CD4-positive, alpha-beta T cell treated with Interleukin-17A for 1 hour (primary cell): ENCODE measurements at places on chromosomes 3 and 15.

GRCh38 chr3:47424434-47425382 lies 43.9 kb downstream of the PTPN23 start:
- no peak for DNase-seq

DNA sequence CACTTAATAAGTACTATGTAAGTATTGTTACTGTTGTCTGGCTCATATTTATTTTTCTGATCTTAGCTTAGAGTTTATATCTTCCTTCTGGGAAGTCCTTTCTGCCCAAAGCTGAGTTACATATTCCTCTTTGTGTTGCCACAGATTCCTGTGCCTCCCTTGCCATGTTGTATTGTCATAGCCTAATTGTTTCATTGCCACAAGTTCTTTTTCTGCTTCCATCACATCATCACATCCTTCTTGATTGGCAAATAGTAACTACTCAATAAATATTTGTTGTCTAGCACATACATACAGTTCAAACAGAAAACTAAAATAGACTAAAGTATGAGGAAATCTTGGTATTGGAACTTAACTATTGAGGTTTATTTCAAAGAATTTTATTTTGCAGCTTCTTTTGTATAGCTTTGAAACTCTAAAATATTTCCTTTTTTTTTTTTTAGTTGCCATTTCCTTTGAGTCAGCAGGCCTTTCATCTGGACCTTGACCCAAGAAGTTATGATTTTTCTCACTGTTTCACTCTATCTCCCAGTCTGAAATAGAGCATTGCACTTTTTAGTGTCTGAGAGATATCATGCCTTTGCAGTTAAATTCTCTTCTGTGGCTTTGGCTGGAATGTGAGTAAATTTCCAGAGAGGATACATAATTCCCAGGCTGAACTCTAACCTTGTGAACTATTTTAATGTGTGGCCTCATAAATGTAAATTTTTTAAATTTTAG lies 98.2 kb downstream of the ZNF609 start:
- no peak for DNase-seq

- DNase-seq: no peak
Measured at GRCh38 chr15:73286311-73286710, 82.4 kb downstream of the HCN4 start.

DNA sequence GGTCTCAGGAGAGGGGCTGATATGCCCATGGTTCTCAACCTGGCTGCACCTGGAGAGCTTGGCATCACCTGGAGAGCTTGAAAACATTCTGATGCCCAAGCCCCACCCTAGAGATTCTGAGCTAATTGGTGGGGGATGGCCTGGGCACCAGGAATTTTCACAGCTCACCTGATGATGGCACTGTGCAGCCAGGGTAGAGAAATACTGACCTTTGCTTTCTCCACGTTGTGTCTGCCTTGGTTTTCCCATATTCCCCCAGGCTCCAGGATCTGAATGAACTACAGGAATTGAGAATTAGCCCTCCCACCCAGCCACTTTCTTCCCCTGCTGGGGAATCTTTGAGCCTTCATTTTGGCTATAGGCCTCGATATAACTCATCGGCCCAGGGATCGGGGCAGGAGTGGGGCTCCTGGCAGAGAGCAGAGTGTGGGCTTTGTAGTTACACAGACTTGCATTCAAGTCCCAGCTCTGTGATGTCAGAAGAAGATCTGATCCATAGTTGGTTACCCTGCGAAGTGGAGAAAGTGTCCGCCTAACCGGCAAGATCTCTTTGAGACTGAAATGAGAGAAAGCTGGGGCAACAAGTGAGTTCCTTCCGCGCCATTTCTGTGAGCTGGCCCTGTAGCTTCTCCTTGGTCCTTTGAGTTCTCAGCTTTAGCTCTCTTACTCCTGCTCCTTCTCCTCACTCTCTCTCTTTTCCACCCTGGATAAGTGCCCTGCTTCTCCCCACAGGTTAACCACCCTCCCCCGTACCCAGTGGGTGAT lies 33.1 kb upstream of the UBE2Q2 start:
- peak; percentile 28 for DNase-seq

DNA sequence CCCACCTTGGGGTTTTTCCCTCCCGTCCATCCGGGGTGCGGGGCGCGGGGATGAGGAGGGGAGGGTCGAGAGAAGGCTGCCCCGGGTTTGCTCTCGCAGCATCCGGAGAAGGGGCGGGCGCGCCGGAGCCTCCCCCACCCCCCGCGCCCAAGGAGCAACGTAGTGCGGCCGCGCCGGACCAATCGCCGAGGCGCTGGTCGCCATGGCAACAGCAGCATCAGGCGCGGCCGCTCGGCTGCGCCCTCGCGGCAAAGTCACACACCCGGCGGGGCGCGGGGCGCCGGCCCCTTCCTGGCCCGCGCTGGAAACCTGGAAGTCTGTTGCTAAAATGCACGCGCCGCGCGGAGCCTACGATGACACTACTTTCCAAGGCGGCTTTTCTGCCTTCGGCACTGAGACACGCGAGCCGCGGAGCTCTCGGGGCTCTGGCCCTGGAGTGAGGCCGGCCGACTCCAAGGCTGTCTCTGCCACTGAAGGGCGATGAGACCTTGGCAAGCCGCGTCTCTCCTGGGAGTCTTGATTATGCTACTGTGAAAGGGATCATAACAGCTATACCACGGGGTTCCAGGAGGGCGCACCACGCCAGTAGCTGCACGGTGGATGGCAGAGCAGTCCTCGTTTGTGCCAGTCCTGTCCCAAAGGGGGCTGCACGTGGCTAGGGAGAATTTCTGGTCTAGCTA lies at the start of gene IQSEC1:
Gene IQSEC1 (minus strand): TSS at position 104 of the 680 bp plus-strand sequence. CDS start 415 bp downstream, outside the sequence.
- DNase-seq: peak; percentile 78

- DNase-seq: peak; percentile 93
Measured at GRCh38 chr3:13011573-13012220, 61.5 kb downstream of the IQSEC1 start.

DNA sequence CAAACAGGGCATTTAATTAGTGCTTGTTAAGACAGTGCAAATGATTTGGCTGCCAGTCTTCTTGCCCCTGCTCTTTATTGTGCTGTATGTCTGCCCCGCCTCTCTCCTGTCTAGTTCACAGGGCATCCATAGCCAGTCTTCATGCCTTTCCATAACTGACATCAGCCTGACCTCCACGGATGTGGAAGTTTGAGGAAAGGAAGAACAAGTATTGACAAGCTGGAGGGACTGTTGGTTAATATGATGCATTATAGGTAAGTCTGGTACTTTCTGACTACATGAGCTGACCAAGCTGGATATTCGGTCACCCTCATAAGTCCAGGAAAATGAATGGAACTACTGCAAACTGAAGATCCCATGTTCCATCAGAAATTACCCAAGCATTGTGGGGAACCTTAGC lies 325.9 kb downstream of the TIGIT start:
- DNase-seq: no peak

DNA sequence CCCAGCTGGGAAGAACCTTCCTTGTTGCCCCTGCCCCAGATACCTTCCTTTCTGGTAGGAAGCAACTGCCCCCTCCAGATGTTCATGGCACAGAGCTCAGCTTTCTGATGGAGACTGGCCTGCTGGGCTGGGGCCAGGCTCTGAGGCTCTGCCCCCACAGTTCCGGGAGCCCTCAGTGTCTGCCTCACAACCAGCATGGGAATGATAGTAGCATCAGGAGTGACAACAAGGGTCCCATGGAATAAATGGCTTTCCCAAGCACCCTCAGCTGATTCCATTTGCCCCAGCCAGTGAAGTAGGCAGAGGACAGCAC lies 65.6 kb upstream of the IQSEC1 start:
- no peak for DNase-seq

DNA sequence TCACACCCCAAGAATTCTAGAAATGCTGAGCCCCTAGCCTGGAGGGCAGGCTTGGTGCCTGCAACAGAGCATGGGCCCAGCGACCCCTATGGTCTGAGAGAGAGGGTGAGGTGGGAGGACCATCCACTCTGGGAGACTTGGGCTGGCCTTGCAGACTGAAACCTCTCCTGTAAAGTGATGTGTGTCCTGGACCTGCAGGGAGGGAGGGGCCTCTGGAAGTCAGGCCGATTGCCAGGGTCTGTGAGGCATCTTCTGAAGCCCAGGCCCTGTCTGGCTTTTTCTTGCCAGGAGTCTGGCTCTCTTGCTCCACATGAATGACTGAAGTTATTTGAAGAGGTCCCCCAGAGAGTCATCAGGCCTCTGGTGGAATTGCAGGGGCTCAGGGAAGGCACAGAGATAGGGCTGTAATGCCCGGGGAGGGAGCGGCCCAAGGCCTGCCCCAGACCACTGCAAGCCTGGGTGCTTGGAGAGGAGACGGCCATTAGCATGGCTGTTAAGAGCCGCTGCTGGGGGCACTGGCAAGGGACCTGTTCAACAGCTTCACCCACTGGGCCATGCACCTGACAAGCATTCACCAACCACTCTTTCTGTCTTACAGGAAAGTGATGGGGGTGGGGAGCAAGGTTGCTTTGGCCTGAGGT lies 56.0 kb upstream of the CHRNA7 start:
- DNase-seq: no peak

DNA sequence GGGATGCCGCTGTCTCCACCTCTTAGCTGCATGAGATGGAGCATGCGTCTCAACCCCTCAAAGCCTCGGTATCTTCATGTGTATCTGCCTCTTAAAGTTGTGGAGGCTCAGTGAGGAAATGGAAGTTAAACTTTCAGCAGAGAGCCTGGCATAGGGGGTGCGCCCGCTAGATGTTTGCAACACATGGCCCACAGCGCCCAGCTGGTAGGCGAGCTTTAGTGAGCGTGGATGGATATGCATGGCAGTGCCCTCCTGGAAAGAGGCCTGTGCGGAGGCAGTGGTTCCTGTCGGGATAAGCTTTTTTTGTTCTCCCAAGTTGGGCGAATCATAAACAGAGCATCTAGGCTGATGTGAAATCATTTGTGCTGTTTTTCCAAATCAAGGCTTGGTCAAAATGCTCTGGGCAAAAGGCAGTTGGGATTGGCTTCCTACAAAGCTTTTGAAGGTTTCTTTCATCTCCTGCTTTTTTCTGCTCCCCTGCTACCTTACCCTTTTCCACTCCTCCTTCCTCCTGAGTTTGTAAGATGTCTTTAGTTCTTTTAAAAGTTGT lies 272.4 kb upstream of the TPM1 start:
- DNase-seq: no peak

DNA sequence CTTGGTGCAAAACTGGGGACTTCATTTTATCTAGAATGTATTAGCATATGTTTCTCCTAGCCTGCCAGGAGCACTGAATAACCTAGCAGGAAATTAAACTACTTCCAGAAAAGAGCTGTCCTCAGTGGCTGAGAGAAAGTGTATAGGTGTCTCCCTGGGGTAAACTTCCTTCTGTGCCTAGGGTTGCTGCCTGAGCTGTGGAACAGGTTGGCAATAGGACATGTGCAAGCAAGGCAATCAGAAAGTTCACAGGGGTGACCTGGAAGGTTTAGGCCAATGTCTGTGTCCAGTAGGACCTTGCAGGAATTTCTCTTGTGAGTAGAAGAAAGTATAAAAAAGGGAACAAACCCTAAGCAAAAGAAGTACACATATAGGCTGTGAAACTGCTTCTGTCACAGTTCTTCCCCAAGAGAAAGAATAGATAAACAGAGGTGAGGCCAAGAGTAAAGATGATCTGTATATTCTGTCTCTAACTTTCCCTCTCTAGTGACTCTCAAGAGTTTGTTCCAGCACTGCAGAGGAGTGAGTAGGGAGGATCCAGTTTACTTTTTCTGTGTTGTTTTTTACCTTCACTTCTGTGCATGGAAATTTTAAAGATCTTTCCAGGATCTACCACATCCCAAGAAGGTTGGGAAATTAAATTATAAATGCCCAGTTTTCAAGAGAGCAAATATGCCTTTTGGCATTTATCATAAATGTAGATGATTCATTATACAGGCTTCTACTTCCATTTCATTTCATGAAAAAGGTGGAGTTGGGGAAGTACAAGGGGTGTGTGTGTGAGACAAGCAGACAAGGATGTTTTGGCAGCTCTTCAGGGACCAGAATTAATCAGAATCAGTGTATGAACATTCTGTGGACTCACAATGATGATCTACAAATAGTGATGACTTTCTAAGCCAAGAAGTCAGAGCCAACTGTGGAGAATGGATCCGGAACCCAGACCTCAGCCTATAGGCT lies 155.2 kb downstream of the RBPMS2 start:
- no peak for DNase-seq

- no peak for DNase-seq
Measured at GRCh38 chr3:41464401-41464800, 265.1 kb downstream of the CTNNB1 start.

- no peak for DNase-seq
Measured at GRCh38 chr15:67690936-67691335, 134.4 kb upstream of the SKOR1 start.

- DNase-seq: no peak
Measured at GRCh38 chr15:27864086-27864485, 235.0 kb downstream of the OCA2 start.

DNA sequence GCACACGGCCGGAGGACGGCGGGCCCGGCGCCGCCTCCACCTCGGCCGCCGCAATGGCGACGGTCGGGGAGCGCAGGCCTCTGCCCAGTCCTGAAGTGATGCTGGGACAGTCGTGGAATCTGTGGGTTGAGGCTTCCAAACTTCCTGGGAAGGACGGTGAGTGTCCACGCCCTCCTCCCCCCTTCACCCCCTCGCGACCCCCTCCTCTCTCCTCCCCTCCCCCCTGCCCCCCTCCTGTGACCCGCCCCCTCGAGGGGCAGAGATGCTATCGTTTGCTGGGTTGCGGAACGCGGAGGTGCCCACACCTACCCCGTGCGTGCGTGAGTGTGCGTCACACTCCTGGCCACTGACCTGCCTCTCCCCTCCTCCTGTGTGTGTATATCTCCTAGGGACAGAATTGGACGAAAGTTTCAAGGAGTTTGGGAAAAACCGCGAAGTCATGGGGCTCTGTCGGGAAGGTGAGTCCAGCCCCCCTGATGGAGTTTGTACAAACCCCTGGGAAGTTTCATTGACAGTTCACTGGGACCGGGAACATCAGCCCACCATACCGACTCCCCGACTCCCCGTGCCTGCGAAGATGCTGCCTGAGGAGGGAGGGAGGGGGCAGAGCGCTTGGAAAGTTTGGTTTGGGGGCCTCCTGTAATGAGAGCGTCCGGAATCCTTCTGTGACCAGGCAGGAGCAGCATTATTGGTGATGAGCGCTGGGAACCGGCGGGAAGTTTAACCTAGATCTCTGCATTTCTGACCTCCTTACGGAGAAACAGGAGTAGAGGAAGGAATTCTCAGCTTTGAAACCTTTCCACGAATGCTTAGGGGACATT lies 795 bp upstream of the SCAANT1 start:
- peak; percentile 68 for DNase-seq

GRCh38 chr3:123075359-123075758 lies 8.5 kb downstream of the PDIA5 start:
- DNase-seq: no peak

DNA sequence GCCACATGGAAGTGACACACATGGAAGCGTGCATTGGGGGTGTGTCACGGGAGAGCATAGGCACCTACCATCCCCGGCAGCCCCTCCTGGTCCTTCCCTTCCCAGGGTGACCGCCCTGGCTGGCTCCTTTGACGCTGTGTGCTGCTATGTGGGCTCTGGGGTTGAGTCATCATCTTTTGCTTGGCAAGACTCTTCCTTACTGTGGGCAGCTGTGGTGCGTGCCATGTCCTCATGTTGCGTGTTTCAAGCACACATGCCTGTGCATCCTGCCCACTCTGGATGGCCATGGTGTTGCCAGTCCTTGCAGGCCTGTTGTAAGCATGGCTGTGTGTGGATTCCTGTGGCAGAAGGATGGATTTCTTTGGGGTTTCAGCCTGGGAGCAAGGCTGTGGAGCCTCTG lies 14.0 kb downstream of the PLXNA1 start:
- no peak for DNase-seq

- DNase-seq: no peak
Measured at GRCh38 chr3:25155652-25156471, 272.2 kb upstream of the RARB start.

- DNase-seq: no peak
Measured at GRCh38 chr3:55698831-55699230, 211.7 kb upstream of the WNT5A start.

- DNase-seq: no peak
Measured at GRCh38 chr3:194547042-194547441, 60.2 kb upstream of the ATP13A3 start.

- DNase-seq: no peak
Measured at GRCh38 chr15:25715536-25716413, 147.4 kb downstream of the ATP10A start.
